GM12864 (cell line): ENCODE measurements at places on chromosomes 13 and 19.

DNA sequence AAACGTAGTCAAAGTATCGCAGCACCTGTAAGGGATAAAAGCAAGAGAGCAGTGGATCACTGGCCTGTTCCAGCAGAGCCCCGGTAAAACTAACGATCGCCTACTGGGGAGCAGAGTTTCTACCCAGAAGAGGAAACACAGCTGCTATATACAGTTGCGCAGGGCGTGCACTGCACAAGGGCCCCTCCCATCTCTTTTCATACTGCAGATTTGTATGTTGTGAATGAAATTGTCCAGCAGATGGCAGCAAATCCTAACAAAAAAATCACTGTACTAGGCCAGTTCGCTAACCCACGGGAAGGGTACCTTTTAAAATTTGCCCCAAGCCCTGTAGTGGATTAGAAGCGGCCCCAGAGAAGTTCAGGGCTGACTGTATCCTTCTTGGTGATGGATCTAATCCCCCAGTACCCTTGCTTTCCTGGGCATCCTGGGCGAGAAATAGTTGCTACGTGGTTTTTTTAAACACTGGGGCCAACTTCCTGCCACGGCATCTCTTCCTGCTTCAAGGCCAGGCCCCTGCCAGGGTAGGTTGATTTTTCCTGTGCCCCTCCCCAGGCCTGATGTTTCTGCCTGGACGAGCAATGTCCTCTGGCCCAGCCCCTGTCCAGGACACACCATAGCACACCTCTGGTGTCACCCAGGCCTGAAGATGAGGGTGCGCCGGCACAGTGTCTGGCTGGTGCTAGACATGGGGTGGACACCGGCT is 127.0 kb downstream of the IER2 start:
- DNase-seq = peak; percentile 74

DNA sequence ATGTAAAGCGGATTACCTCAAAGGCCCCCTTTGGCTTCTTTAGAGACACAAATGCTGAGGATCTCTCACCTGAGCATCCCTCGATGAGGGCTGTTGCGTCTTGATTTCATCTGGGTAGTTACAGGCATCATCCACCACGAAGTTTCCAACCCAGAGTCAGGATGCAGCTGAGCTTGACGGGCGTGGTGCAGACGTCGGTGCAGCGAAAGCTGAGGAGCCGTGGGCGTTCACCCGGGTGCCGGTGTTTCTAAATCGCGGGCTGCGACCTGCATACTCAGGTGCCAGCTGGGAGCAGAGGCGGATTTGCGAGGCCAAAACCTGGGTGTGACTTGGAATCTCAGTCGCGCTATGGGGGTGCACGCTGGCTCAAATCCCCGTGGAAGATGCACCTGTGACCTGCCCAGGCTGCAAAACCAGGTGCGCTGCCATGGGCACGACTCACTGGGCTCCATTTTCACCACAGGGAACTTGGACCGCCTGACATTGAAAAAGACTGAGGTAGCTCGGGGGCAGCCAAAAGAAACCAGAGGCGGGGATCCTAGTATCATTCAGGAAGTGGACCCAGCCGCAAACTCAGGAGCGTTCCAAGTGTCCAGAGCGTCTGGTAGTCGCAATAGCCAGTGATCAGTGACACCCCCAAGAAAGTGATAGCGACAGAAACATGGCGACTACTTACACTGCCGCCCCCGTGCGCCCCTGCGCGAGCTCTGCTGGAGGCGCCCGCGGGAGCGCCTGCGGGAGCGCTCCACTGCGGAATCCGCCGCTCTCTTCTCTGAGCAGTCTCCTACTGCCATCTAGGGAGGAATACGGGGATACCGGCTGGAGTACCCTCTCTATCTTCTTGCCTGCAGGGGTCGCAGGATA is 36.4 kb upstream of the IGFL4 start:
- DNase-seq = no peak

DNA sequence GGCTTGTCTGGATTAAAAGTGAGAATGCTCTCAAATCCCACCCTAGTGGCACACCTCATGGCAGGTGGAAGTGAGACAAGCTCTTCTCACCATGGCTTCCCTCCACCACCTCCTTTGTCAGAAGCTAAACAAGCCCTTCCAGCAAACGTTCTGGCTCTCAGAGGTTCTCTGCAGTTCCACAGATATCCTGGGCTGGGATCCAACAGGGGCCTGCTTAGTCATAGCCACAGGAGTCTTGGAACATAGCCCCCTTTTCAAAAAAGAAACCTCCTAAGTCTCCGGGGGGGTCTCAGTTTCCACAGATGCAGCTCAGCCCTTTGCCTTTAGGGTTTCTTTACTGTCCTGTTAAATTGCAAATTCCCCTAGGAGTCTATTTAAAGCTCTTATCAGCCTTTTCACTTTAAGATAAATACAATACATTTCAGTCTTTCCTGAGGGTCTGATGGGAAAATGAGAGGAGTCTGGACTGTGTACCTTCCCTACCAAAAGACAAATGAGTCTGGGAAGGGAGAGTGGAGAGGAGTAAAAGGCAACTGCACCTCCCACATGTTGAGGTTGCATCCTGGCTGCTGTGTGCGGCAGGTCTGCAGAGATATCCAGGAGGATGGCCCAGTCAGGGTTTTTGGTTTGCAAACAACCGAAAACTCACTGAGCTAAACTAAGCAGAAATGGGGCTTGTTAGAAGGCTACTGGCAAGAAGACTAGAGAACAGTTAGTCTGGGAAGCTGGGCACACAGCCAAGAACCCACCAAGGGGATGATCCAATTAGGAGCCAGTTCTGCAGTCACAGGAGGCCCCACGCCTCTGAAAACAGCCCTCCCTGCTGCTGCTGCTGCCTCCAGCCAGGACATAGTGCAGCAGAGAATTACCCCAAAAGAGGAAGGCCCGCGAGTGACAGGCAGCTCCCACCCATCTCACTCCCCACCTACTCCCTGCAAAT is 41.4 kb upstream of the SERP2 start:
- DNase-seq = no peak

GRCh38 chr13:27362064-27362751 is 62.2 kb upstream of the GTF3A start:
- DNase-seq = no peak

DNA sequence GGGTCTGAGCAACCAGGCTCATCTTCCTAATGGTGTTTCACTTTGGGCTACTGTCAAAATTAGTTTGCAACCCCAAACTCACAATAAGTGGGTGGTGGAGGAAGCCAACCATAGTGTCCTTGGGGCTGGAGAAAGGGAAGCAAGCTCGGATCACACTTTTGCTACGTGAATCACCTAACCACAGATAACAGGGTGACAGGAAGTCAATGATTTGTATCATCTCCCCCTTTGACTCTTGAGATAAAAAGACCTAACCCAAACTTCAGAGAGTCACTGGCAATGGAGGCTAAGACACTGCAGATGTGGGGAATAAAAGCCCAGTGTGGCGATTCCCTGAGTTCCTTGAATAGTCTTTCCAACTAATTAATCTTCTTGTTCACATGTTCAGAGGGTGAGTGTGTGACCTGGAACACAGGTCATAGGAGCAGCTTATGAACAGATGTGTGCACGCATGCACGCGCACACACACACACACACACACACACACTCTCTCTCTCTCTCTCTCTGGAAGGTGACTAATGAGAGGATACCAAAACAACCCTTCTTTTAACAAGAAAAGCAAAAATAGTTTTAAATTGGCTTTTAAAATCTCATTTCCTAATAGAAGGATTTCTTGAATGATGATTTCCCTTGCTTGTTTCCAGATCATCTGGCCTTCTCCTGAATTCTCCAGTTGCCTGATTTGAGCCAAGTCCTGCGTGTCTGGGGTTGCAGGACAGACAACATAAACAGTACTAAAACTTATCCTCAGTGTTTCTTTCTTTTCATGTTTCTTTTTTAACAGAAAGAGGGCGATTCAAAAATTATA is 21.2 kb upstream of the DOCK9 start:
- peak; percentile 25 for DNase-seq

GRCh38 chr13:103178986-103179943 is 113.0 kb upstream of the SLC10A2 start:
- no peak for DNase-seq

GRCh38 chr19:4326837-4327251 is 11.8 kb downstream of the STAP2 start:
- DNase-seq = no peak

DNA sequence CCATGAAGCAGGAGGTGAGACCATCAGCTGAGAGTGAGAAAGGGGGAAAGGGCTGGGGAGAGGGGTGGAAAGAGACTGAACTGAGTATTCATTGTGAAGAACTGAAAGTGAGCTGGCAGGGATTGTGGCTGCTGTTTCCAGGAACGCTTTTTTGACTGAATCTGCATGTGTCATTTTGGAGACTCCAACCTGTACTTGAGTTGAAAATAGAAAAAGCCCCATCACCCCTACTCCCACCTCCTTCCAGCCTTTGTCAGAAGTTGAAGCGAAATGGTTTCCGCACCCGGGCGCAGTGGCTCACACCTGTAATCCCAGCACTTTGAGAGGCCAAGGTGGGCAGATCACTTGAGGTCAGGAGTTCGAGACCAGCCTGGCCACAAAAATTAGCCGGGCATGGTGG is 128.0 kb upstream of the GPR12 start:
- no peak for DNase-seq

- DNase-seq = no peak
Observed at GRCh38 chr19:16207490-16208025, 9.8 kb downstream of the AP1M1 start.

- DNase-seq = no peak
Observed at GRCh38 chr13:64704121-64704649, 2526.0 kb downstream of the PCDH9 start.

GRCh38 chr13:107203146-107203847 is 635.4 kb upstream of the ARGLU1 start:
- DNase-seq = no peak

- no peak for DNase-seq
Observed at GRCh38 chr19:6108721-6109633, 1.3 kb downstream of the RFX2 start.

- DNase-seq = no peak
Observed at GRCh38 chr13:57820924-57821323, 189.4 kb downstream of the PCDH17 start.

- no peak for DNase-seq
Observed at GRCh38 chr13:98301721-98302120, 124.7 kb upstream of the RNF113B start.

GRCh38 chr13:49308097-49308875 is 60.6 kb downstream of the CDADC1 start:
- no peak for DNase-seq

DNA sequence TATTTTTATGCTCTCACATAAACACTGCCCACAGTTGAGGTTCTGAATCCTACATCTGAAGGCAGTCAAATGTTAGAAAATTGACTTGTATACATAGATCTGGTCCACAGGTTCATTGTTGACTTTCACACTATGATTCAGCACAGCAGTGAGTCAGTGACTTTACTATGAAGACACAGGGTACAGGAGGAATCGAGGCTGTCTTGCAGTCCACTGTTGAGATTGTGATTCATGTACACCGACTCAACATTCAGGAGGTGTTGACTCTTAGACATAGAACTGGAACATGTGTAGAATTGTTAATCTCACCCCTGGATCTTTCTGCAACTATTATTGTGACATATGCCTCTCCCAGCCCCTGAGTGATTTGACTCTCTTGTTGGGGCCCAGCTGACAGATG is 74.3 kb upstream of the ZNF43 start:
- DNase-seq = no peak

DNA sequence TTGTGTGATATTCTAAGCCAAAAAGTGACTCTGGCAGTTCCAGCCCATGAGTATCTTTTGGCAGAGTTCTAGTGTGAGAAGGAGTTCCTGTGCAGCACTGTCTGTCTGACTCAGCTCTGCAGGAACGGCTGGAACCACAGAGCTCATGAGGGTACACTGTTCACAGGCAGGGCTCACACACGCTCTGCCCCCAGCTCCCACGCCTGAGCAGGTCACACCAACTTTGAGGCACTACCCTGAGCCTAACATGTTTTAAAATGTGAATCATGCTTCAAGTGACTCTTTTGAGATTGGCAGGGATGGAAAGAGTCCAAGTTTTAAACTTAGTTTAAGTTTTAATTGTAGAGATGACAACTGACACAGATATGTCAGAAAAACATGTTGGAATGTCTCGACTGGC is 1203.3 kb downstream of the UQCRFS1 start:
- no peak for DNase-seq

GRCh38 chr13:43961909-43962308 is 82.2 kb downstream of the LACC1 start:
- DNase-seq = no peak

GRCh38 chr13:93915269-93915809 is 564.1 kb downstream of the DCT start:
- DNase-seq = no peak

DNA sequence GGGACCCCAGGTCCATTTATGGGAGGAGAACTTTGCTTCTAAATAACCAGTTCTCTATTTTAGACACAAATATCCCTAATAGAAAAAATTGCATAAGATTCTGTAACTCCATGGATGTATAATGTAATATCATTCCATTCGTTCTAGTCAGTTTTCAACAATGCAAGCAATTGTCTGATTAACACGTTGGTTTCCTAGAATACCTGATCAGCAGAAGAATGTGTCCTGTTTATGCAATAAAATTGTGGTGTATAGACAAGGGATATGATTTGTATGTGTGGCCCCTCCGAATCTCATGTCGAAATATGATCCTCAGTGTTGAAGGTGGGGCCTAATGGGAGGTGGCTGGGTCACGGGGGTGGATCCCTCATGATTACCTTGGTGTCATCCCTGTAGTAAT is 62.1 kb downstream of the RUBCNL start:
- no peak for DNase-seq

- no peak for DNase-seq
Observed at GRCh38 chr19:58579473-58580142, 6.5 kb upstream of the MZF1 start.

- DNase-seq = peak; percentile 13
Observed at GRCh38 chr19:56314018-56314380, 640 bp downstream of the ZSCAN5A start.

DNA sequence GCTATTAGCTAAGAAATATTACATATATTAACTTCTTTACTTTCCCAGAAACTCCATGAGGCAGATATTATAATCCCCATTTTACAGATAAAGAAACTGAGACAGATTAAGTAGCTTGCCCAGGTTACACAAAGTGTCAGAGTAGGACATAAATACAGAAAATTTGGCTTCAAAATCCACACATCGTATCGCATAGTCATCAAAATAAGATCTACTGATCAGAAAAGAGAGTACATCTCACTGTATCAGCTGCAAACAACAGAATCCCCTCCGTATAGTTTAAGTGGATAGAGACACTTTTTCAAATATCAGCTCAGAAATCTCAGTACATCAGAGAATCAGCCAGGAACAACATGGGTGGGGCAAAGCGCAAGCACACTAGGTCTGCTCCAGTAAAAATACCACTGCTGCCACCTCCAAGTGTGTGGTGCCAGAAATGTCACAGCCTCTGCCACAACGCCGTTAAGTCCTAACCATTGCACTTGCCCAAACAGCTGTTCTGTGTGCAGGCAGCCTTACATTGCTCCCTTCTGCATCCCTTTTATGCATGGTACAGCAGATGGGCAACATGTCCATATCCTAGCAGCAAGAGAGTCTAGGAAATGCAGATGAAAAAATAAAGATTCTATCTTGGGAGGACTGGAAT is 204.8 kb downstream of the KLF12 start:
- no peak for DNase-seq

GRCh38 chr19:518598-519231 is 11.4 kb downstream of the TPGS1 start:
- DNase-seq = no peak
